ENCODE measurements at places on chromosomes 2 and 18.

DNA sequence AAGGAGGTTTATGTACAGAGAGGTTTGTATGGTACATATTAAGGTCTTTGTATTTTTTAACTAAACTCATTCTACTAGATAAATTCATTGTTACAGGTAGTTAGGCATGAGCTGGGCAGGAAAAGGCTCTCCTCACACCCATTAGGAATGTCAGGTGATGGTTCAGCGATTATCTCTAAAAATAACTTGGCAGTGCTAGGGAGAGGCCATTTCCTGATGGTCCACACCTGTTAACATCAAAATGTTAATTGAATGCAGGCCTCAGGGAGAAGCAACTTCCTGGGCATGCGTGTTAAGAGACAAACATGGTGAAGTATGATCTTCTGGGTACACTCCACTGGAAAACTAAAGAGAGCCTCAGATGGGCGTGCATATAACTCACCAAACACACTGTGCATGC lies 73.6 kb downstream of the ARL6IP6 start:
- H3K27me3 ChIP-seq, result no peaks in the 10 kb centered on the region
- peaks cover 15% of the 10 kb centered on the region for H3K4me1 ChIP-seq
- no peak for DNase-seq
- H3K4me3 ChIP-seq, result no peak overlapping the region
- no peak overlapping the region for H3K27ac ChIP-seq
- no peaks in the 10 kb centered on the region for H3K36me3 ChIP-seq

- H3K4me3 ChIP-seq, result no peak overlapping the region
- H3K27ac ChIP-seq, result no peak overlapping the region
- H3K4me1 ChIP-seq, result peaks cover 27% of the 10 kb centered on the region
- H3K36me3 ChIP-seq, result no peaks in the 10 kb centered on the region
Observed at GRCh38 chr2:173397539-173397938, 42.9 kb downstream of the CDCA7 start.

DNA sequence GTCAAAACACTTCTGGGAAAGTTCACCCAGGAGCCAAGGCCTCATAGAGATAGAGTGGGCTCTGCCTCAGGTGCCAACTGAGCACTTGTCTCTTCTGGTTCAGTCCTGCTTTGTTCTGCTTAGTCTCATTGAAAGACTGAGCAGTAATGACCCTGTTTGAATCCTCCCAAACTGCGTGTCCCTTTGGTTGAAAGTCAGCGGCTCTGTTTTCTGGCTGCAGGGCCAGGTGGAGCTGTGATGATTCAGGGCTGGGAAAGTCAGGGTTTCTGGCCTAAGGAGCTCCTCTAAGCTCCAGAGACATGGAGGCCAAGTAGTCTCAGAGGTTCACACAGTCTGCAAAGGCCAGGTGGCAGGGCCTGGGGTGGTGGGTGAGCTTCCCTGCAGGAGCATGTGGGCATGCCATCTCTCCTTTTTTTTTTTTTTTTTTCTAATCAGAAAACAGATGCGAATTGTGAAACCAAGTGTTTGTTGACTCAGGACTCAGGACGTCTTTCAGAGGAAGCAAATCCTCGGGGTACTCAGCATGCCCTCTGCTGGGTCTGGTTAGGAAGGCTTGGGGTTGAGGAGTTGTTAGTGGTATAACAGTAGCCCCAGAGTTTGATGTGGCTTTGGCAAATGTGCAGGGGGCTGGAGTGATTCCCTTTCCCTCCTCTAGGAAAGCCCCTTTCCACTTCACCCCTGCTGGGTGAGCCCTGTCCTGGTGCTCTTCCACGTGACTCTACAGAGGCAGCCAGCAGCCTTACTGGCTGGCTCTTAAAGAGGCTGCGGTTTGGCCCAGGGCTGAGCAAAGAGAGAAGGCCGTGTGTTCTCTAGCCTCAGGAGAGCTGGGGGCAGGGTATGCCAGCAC lies 38.3 kb downstream of the TMEM17 start:
- no peaks in the 10 kb centered on the region for H3K27me3 ChIP-seq
- DNase-seq, result no peak
- no peak overlapping the region for H3K4me3 ChIP-seq
- no peak overlapping the region for H3K27ac ChIP-seq
- no peaks in the 10 kb centered on the region for H3K36me3 ChIP-seq

DNA sequence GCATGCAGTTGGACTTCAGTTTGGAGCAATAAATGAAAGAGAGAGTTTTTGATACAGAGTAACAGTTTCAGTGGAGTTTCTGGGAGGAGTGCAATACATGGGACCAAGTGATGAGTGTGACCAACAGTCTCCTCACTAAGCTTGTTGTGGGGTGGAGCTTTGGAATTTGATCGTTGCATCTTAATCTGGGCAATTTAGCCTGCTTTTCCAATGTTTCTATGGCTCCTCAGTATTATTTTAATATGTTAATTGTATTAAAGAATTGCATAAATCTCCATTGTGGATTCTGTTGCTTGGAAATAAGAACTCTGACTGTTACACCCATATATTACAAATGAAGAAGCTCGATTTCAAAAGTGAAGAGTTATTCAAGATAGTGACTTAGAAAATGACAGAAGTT lies 446.6 kb upstream of the LRATD1 start:
- H3K36me3 ChIP-seq, result no peaks in the 10 kb centered on the region
- H3K4me3 ChIP-seq, result no peak overlapping the region
- no peaks in the 10 kb centered on the region for H3K27me3 ChIP-seq
- H3K4me1 ChIP-seq, result peaks cover 22% of the 10 kb centered on the region
- DNase-seq, result no peak

- no peak overlapping the region for H3K4me3 ChIP-seq
- H3K27me3 ChIP-seq, result no peaks in the 10 kb centered on the region
Observed at GRCh38 chr18:67300498-67300897, 216.0 kb downstream of the DSEL start.

DNA sequence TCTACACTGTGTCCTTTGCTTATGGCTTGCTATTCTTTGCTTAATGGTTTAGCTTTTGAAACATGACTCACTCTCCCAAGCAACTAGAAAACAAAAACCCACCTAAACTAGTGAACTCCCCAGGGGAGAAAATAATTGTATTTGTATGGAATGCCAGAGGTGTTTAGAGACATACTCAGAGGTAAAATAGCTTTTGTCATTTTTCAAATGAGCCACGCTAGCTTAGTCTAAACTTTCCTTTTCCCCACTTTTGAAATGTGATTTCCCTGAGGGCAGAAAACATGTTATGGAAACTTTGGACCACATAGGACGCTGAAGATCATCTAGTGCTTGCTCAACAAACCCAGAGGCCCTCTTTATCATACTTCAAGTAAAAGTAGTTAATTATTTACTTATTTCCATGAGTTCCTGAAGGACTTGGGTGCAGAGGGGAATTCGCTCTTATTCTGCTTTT lies 16.5 kb upstream of the CYTIP start:
- peaks cover 5% of the 10 kb centered on the region for H3K27me3 ChIP-seq
- no peaks in the 10 kb centered on the region for H3K36me3 ChIP-seq
- H3K27ac ChIP-seq, result peak overlapping the region; percentile 2
- no peak for DNase-seq
- H3K4me3 ChIP-seq, result no peak overlapping the region

- H3K27me3 ChIP-seq, result no peaks in the 10 kb centered on the region
- no peak for DNase-seq
- H3K4me1 ChIP-seq, result no peaks in the 10 kb centered on the region
Observed at GRCh38 chr18:55654986-55655385, 67.0 kb upstream of the TCF4 start.

- H3K36me3 ChIP-seq, result no peaks in the 10 kb centered on the region
- DNase-seq, result no peak
- H3K27ac ChIP-seq, result no peak overlapping the region
- H3K4me3 ChIP-seq, result no peak overlapping the region
Observed at GRCh38 chr2:160516547-160517365, 23.1 kb upstream of the RBMS1 start.

- H3K4me3 ChIP-seq, result no peak overlapping the region
- peaks cover 10% of the 10 kb centered on the region for H3K4me1 ChIP-seq
- peaks cover 2% of the 10 kb centered on the region for H3K27me3 ChIP-seq
Observed at GRCh38 chr2:191931329-191931728, 84.4 kb upstream of the CAVIN2 start.

All from mesothelial cell of epicardium (in vitro differentiated cells).